ENCODE measurements at places on chromosomes 16 and 17.

GRCh38 chr17:72305472-72305871, 184.7 kb downstream of the SOX9 start:
- DNase-seq: no peak

DNA sequence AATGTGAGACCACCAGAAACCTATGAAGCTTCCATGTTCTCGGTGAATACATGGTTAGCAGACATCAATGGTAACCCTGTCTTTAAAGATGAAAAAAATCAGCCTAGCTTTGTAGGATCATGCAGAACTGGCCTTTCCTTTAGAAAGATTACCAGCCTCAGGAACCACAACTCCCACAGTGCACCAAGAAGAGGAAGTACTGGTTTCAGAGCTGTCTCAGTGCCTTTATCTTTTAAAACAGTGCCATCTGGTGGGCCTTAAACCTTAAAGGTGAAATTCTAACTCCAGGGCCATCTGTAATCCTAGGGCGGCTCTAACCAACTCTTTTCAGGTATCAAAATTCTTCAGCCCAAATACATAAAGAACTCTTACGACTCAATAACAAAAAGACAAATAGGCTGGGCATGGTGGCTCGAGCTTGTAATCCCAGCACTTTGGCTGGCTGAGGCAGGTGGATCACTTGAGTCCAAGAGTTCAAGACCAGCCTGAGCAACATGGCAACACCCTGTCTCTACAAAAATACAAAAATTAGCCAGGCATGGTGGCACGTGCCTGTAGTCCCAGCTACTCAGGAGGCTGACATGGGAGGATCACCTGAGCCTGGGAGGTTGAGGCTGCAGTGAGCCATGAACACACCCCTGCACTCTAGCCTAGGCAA, 5.4 kb downstream of the ATPAF2 start:
- DNase-seq: peak; percentile 63

DNA sequence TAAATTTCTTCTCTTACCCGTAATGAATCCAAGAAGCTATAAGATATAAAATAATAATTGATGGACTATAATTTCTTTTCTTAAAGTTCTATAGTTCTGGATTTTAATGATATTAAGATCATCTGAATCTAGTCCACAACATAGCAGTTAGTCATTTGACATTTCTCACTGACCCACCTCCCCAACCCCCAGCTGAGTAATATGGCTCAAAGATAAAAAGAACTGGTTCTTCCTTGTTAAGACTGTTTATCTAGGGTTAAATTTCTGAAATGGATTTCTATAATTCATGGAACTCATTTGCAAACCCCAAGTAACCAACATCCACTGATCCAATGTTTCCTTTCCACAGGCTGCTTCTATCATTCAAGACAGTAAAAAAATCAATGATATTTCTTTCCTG, 133.9 kb upstream of the SOX9 start:
- DNase-seq: no peak

DNA sequence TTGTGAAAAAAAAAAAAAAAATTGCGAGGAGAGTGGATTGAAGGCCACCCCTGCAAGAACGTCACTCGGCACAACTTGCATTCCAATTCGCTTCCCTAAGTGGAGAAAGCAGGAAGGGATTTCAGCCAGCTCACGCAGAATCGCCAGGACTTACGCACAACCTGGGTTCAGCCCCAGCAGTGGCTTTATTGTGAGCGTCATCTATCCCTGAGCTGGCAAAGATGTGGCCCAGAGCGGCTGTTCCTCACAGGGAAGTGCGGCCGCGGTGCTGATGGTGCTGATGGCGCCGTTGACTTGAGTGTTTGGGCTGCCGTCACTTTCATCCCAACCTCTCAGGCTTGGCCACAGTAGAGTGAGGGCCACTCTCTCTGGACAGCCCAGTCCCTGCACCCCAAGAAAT, 197.6 kb downstream of the NTN1 start:
- no peak for DNase-seq

DNA sequence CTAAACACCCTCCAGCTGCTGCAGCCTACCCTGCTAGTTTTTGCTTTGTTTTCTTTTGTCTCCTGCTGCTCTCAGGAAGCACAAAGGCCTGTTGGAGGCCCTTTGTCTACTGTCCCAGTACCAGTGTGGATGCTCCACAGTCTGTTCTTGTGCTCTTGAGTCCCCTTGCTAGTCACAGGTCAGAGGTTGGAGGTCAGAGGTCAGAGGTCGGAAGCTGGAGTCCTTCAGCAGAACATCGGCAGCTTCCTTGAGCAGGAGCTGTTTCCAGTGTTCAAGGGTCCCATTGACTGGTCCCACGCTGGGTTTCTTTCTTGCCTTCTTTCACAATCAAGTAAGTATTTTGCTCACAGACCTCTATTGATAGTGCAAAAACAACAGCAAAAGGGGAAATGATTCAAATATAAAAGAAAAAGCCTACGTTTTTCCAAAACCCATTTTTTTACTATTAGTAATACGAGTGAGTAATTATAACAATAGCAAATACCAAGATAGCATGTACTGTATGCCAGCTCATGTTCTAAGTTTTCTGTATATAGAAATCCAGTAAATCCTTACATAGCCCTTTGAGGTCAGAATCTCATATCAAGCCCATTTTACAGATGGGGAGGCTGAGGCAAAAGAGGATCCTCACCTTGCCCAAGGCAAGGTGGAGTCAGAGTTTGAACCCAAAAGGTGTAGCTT, 10.9 kb upstream of the IL34 start:
- no peak for DNase-seq

DNA sequence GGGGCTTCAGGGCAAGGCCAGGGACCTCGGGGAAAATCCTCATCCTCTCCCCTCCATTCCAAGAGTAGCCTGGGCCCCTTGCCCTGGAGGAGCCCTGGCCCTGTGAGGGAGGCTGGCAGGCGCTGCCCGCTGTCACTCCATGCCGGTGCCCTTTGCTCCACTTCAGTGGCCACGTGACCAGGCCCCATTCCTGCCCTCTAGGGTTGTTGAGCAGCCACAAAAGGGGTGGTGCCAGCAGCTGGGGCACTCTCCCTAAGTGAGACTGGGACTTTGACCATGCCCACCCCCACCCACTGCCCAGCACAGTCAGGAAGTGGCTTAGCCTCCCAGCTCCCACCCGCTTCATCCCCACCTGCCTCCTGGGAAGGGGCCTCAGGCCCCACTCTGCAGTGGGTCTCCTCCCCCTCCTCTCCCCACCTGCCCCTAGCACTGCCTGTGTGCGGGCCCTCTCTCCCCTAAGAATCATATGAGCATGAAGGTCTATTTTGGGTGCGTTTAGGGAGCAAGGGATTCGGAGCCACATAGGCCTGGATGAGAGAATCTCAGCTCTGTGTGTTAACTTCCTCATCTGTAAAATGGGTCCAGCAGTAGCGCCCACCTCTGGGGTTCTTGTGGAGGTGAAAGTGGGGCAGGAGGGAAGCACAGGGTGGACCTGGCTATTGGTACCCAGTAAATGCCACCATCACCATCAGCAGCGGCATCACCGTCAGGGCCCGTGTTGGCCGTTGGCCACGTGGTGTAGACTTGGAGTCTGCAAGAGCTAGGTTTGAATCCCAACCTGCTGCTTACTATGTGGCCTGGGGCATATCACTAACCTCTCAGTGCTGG, 7.2 kb downstream of the PDK2 start:
- DNase-seq: no peak

DNA sequence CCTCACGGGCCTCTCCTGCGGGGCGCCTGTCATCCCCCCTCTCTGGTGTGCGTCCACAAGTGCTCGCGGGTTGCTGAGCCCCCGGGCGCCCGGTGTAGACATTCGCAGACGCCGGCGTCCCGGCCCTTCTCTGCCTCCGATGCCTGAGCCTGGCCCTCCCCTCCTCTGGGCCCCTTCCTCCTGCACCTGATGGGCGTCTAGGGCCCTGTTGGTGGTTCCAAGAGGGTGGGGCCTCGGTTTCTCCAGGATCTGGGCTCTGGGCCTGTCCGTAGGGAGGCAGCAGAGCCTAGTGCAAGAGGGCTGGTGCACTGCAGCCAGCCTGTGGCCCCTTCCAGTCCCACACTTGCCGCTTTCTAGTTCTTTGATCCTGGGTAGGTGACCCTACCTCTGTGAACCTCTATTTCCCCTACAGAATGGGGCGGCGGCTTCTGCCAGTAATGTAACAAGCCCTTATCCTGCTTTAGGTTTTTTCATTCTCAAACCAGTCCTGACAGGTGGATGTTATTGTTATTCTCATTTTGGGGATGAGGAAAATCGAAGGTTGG, 623 bp downstream of the E4F1 start:
- no peak for DNase-seq

- DNase-seq: no peak
These were observed 16.1 kb downstream of the TLE7 start for GRCh38 chr16:71425746-71426068.

DNA sequence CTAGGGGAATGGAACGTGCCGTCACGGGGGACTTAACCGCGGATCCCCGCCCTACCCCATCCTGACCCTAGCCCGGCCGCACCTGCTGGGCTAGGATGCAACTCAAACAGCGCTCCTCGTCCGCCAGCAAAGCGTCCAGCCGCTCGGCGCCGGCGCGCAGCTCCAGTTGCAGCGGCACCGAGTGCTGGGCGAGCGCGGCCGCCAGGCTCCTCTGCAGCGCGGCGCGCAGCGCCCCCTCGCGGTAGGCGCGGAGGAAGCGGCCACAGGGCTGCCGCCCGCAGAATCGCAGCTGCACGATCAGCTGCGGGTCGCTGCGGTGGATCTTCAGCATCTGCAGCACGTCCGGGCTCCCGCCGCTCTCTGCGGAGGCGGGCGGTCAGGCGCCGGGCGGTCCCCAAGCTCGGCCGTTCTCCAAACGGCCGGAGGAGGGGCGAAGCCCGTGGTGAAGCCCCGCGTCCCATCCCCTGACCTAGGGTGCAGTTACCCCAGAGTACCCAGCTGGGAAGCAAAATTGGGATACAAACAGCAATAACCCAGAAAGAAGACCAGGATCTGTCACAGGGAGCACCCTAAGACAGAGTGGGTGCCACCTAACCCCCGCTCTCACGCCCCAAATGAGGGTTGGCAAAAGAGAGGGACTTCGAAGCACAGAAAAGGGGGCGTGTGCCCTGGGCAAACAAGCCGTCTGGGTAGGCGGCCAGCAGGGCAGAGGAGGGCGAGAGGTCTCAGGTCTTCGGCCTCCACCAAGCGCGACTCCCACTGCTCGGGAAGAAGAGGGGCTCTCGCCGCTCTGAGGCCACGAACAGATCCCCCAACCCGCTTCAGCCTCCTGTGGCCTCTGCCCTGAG, 4.2 kb downstream of the TRADD start:
- DNase-seq: peak; percentile 85

DNA sequence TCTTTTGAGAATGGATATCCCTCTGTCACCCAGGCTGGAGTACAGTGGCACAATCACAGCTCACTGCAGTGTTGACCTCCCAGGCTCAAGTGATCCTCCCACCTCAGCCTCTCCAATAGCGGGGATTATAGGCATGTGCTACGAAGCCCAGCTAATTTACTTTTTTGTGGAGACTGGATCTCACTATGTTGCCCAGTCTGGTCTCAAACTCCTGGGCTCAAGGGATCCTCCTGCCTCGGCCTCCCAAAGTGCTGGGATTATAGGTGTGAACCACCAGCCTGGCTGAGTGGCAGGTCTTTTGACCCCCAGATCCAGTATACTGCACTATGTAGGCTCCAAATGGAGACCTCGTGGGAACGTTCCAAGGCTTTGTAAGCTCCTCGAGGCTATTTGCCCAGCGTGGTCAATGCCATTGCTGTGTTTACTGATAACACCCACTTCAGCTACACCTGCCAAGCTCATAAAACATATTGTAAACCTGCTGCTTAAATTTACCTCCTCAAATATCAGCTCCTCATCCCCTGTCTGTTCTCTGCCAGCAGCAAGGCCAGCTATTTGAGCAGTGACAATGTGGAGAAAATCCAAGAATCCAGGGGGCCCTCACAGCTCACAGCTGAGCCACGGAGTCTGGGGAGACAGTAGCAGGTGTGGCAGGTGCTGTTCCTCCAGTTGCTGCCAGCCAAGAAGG, 16.2 kb upstream of the KIFC3 start:
- DNase-seq: no peak

All from memory B cell (primary cell).